Ureter (tissue), 1 donor: ENCODE measurements at places on chromosomes 4 and X. TPM values are rescaled to one million over a fixed set of nuclear protein-coding genes. Genes with fewer than 3 reads are reported as not detected.

Gene CCNA2
- 1.0 TPM for total RNA-seq

Gene MAGEB10
- total RNA-seq = not detected

Gene P2RY4
- 1.7 TPM for total RNA-seq

- DNase-seq = no peak
These were observed 40.6 kb upstream of the DYNLT3 start for GRCh38 chrX:37888010-37888409.

DNA sequence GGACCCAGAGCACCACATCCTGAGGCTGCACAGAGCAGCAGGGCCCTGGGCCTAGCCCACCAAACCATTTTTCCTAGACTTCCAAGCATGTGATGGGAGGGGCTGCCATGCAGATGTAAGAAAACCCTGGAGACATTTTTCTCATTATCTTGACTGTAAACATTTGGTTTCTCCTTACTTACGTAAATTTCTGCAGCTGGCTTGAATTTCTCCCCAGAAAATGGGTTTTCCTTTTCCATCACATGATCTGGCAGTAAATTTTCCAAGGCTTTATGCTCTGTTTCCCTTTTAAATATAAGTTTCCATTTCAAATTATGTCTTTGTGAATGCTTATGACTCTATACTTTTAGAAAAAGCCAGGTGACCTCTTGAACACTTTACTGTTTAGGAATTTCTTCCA, 945.9 kb upstream of the NDST4 start:
- DNase-seq = no peak
